GM19239 (cell line): ENCODE measurements at places on chromosomes 11 and 22.
A peak's percentile ranks its signal among the peaks of the same experiment; 100 is the strongest.

GRCh38 chr11:13249992-13250391 is 27.6 kb upstream of the BMAL1 start:
- no peak for DNase-seq

DNA sequence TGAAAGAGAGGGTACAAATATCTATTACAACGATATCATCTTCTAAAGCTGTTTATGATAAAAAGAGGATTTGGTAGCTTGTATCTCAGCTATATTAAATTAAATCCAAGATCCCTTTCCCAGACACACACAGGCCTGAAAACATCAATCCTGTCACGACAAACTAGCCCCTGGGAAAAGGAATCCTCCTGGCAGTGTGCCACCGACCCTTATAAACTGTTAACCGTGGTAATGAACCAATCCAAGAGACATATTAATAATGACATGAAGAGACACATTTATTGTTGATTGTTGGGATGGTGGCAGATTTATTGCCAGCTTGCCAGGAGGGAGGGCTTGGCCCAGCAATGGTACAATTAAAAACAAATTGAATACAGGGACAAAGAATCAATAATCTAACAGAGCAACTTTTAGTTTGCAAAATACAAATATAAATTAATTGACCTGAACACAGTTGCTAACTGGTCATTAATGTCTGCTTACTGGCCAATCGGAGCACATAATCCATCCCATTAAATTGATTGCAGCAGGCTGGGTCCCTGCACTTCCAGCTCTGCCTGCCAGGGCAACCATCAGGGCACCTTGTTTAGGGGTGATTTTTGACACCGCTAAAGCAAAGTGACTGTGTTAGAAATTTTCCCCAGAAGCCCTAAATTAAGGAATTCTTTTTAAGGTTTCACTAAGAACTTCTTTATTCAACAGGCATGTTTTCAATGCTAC is 887.6 kb downstream of the OPCML start:
- no peak for DNase-seq

- DNase-seq, result no peak
Observed at GRCh38 chr22:32619614-32620426, 145.2 kb downstream of the FBXO7 start.

- DNase-seq, result no peak
Observed at GRCh38 chr11:70331901-70332300, 61.4 kb downstream of the PPFIA1 start.

- DNase-seq, result no peak
Observed at GRCh38 chr11:126809514-126810289, 190.9 kb downstream of the KIRREL3 start.

DNA sequence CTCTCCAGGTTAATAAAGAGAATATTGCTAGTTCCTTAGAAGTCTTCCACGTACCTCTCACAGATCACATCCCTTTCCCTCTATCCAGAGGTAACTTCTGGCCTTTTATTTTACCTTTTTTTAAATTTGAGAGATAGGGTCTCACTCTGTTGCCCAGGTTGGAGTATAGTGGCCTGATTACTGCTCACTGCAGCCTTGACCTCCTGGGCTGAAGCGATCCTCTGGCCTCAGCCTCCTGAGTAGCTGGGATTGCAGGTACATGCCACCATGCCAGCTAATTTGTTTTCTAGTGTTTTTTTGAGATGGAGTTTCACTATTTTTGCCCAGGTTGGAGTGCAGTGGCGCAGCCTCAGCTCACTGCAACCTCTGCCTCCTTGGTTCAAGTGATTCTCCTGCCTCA is 24.4 kb downstream of the YAP1 start:
- no peak for DNase-seq

DNA sequence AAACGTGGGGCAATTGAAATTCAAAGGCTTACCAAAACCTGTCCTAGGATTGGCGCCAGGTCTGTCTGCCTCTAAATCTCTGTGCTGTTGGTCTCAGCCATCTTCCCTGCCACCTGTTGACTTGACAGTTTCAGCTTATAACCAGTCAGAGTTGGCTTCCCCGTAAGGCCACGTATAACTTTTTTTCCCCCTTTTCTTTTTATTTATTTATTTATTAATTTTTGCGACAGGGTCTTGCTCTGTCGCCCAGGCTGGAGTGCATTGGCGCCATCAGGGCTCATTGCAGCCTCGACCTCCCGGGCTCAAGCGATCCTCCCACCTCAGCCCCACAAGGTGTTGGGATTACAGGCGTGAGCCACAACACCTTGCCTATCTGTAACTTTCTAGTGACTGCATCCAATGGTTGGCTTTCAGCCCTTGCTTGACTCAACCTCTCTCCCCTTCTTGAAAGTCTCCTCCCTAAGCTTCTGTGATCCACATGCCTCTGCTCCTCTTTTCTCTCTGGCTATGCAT is 1.4 kb upstream of the SYVN1 start:
- DNase-seq, result no peak

DNA sequence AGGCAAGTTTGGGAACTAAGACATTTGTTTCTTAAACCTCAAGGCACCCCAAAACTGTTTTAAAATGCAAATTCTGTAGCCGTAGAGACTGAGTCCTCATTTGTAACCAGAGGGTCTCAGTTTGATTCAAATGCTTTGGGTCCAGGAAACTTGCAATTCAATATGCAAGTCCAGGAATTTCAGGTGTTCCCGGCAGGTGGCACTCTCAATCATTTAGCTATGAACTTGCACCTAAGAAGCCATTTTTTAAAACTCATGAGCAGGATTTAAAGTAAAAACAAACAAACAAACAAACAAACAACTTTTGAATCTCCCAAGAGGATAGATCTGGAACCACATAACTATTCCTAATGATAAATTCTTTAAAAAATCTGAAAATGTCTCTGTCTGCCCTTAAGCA is 8.7 kb upstream of the ABTB2 start:
- DNase-seq, result no peak

DNA sequence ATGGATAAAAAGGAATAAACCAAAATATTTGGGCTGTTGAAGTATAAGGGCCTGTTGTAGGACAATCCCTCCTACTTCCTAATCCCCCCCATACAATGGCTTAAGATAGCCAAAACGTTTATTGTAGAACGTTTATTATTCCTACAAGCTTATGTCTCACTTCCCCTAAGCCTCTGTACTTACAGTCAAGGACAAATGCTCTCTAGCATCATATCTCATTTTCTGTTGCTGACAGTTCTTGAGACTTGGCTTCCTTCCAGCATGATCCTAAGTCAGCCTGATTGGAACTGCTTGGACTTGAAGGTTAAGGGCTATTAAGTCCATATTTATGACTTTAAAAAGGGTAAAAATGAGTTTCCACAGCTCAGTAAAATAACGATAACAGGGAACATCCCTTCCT is 8.8 kb downstream of the MISFA start:
- DNase-seq, result no peak

GRCh38 chr11:99065121-99065520 is 44.4 kb downstream of the CNTN5 start:
- no peak for DNase-seq

DNA sequence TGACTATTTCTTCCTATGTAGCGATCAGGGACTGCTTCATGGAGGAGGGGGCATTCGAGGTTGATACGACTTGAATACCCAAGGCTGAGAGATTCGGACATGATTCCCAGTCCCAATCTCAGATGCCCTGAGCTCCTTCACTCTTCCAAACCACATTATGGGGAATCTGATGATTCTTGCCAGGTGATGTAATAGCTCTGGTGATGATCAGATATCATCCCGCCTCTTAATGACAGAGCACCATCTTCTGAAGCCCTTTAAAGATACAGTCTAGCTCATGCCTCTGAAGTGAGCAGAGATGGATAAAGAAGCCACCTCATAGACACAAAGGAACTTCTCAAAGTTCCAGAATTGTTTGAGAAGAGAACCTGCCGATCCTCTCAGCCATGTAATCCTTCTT is 8.9 kb upstream of the CLMP start:
- no peak for DNase-seq

DNA sequence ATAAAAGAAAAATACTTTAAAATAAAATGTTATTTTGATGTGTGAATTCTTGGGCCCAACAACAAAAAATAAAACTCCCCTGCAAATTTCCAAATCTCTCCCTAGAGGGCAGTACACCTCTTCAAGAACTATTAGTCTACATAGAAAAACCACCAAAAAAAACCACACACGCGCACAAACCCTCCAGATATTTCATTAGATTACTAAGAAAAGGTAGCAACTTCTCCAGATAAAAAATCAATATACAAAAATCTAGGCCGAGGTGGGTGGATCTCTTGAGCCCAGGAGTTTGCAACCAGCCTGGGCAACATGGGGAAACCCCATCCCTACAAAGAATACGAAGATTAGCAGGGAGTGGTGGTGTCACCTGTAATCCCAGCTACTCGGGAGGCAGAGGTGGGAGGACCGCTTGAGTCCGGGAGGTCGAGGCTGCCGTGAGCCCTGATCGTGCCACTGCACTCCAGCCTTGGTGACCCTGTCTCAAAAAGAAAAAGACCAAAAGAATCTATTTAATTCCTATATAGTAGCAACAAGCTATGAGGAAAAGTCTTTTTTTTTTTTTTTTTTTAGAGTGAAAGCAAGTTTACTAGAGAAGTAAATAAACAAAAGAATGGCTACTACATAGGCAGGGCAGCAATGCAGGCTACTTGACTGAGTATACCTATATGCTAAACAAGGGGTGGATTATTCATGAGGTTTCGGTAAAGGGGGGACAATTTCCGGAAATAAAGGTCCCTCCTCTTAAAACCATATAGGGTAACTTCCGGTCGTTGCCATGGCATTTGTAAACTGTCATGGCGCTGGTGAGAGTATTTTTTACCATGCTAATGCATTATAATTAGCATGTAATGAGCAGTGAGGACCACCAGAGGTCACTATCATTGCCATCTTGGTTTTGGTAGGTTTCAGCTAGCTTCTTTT is 13.1 kb downstream of the B3GNT6 start:
- peak; percentile 61 for DNase-seq

DNA sequence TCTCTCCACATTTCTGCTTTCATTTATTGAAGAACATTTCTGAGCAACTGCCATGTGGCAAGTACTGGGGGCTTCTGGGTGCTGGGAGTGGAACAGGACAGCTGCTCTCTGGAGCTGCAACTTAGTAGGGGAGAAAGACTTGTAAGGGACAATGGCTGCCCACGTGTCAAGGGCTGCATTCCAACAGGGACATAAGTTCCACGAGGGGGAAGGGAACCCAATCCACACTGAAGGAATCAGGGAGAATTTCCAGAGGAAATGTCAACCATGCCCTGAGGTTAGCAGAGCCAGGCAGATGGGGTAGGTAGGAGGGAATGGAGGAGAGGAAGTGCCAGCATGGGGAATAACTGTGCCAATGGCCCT is 1.7 kb downstream of the MAPK8IP2 start:
- DNase-seq, result peak; percentile 13

- DNase-seq, result no peak
Observed at GRCh38 chr22:17114173-17114897, 6.8 kb downstream of the TMEM121B start.

DNA sequence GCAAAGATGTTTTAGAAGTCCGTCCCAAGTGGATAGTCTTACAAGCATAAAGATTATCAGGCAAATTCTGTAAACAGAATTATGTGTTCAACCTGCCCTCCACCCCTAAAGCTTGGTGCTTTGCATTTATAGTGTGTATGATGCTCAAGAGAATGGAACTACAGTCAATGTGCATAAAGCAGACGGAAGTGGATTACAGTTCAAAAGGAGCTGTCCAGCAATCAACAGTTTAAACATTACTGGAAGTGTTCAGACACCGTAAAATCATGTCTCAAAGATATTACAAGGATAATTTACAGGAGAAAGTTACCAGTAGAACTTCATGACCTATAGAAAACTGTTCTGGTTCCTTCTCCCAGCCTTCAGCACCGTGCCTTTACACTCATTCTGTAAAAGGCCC is 1.0 kb downstream of the RIC3 start:
- no peak for DNase-seq

DNA sequence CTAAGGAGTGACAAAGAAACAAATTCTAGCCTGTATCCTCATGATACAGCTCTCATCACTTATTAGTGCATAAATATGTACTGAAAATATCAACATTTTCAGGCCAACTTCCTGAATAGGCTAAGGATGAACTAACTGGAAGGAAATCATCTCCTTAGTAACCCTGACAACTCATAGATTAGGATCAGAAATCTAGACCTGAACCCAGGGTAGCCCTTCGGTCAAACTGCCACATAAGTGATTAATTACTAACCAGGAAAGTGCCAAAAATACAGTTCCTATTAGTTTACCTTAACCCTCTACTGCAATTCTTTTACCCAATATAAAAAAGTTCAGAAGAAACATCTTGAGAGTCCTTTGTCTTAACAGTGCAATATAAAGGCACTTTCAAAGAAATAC is 40.0 kb downstream of the AMBRA1 start:
- DNase-seq, result no peak

DNA sequence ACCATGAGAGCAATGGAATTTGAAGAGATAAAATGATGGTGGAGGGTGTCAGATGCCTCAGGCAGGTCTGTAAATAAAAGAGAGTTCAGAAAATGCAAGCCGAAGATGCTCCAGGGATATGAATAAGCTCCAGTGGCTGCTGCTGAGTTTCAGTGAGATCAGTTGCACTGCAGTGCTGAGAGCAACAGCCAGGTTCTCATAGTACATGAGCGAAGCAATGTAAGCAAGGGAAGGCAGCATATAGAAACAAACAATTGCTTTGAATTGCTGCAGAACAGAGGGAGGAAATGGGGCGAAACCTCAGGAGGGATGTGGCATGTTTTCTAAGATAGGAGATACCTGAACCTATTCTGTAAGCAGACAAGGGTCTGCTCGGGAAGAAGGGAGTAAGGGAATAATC is 369.5 kb downstream of the AASDHPPT start:
- no peak for DNase-seq

DNA sequence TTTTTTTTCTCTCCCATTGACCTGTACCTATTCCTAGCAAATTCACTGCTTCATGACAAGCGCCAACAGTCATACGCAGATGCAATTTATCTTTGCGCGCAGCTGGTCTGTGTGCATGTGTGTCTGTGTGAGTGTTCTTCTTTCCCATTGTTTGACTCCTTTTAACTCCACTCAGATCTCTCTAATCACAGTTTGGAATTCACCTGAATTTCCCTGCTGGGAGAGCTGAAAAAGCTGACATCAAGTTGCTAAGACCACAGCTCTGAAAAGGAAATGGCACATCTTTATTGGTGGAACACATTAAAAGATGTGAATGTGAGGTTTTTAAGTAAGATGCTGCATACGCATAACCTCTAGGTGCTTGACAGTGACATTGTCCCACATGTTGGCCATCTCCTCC is 187.4 kb upstream of the MTMR2 start:
- DNase-seq, result no peak

- DNase-seq, result no peak
Observed at GRCh38 chr22:50299785-50300619, 7.4 kb downstream of the PLXNB2 start.
